ENCODE measurements at places on chromosomes 6 and 20.

DNA sequence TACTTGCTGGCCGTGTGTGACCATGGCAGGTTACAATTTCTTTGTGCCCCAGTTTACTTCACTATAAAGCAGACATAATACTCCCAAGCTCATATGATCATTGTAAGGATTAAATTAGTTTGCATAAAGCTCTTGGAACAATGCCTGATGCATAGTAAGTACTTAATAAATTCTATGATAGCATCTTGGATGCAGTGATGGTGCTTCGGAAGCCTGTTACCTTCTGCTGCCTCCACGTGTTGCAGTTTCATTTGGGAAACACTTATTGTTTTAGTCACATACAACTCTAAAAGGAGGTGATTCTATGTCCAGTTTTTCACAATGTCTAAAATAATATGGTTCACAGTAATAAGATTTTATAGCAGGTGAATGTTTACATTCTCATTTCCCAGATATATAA lies 343.9 kb downstream of the NRN1 start:
- DNase-seq, result no peak

DNA sequence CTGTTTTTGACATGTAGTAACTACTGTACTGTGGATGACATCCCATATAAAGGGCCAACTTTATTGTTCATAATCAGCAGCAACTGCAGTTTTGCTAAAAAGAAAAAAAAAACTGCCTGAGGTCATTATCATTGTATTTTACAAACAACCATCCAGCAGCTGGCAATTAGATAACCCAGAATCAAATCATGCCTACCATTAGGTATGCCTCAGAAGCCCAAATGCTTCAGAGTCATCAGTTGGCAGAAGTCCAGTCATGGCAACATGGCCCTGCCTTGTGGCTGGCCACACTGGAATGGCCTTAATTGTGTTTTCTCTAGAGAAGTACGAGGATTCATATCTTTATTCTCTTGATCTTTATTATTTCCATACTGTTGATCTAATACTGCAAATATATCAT lies 462.4 kb upstream of the NRSN1 start:
- no peak for DNase-seq

- no peak for DNase-seq
These were observed 187.4 kb upstream of the RREB1 start for GRCh38 chr6:6920114-6920986.

DNA sequence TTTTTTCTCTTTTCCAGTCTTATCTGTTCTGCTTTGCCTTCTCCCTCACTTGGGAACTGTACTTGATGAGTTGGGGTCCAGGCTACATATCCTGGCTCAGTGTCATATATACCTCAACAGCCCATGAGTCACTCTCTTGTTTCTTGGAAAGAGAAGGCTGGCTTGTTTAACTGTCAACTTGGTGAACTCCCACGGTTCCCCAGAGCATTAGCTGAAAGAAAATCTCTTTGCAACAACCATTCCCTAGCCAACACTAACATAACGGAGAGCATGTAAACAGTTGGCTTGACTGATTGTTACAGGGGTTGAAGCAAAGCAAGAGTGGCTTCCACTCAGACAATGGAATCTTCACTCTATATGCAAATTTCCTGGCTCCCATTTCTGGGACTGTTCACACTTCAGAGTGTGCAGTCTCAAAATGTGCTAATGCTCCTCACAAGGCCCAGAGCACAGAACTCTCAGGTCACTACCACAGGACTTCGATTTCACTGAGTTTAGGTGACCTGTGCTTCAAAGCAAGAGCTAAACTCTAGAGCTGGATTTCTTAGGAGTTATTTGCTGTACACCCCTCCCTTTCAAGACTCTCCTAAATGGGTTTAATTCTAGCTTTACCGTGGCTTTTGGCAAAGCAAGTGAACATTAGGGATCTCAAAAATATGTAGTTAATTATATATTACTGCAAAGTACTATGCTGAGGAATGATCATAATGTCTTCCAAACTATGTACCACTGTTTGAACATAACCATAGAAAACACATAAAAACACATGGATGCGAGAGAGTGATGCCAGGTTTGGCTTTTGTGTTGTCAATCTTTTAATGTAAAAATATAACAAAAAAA lies 609.8 kb downstream of the RFPL4B start:
- no peak for DNase-seq

- no peak for DNase-seq
These were observed 132.6 kb downstream of the TRMT11 start for GRCh38 chr6:126118936-126119335.

DNA sequence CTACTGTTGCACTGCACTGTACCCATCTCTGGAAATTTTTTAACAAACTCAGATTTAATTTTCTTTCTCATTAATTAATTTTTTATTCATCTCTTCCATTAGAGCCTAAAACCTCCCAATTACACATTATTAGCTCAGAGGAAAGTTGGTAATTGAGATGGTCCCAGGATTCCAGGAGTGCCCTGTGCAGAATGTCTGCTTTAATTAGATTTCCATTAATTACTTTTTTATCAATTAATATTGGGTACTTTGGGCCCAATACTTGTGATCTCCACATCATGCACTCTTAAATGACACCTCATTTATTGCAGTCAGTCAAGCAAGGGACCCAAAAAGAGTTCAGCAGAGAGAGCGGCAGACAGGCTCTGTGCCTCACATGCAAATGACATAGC lies 232.0 kb downstream of the PTPRT start:
- no peak for DNase-seq

DNA sequence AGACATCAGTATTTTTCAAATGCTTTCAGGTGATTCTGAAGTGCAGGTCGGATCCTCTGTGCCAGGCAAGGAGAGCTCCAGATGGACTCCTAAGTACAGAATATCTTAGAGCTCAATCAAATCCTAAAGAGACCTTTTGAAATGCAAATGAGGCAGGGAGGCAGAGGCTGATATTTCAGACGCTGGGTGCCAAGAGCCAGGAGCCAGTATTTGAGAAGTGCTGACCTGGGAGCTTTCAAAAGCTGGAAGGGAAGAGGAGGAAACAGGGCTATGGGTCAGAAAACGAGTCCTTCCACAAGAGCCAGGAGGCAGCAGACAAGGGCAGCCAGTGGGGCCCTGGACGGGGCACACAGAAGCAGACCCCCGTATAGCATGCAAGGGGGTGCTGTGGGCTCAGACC lies 46.1 kb upstream of the DSN1 start:
- DNase-seq, result no peak

- no peak for DNase-seq
These were observed 565 bp downstream of the QKI start for GRCh38 chr6:163414946-163415619.

- DNase-seq, result no peak
These were observed 135.2 kb upstream of the VGLL2 start for GRCh38 chr6:117130125-117130524.

Data from iPS DF 6.9 (cell line).